Mucosa of descending colon (tissue), 3 donors: ENCODE measurements at places on chromosomes 7 and 10. TPM values are rescaled to one million over a fixed set of nuclear protein-coding genes. Genes with fewer than 3 reads are reported as not detected.

The SEMA3D gene
- 5.4 TPM for total RNA-seq

The GPR85 gene
- total RNA-seq: 0.57 TPM

The FANK1 gene
- 10.3 TPM for total RNA-seq

The CXCL12 gene
- total RNA-seq: 97.8 TPM

The TMEM196 gene
- total RNA-seq: not detected

The SEMA3C gene
- 72.4 TPM for total RNA-seq

The FKBP9 gene
- total RNA-seq: 98.8 TPM

The SEMA3A gene
- 9.7 TPM for total RNA-seq

The MMD2 gene
- not detected for total RNA-seq

The CALHM3 gene
- total RNA-seq: not detected

DNA sequence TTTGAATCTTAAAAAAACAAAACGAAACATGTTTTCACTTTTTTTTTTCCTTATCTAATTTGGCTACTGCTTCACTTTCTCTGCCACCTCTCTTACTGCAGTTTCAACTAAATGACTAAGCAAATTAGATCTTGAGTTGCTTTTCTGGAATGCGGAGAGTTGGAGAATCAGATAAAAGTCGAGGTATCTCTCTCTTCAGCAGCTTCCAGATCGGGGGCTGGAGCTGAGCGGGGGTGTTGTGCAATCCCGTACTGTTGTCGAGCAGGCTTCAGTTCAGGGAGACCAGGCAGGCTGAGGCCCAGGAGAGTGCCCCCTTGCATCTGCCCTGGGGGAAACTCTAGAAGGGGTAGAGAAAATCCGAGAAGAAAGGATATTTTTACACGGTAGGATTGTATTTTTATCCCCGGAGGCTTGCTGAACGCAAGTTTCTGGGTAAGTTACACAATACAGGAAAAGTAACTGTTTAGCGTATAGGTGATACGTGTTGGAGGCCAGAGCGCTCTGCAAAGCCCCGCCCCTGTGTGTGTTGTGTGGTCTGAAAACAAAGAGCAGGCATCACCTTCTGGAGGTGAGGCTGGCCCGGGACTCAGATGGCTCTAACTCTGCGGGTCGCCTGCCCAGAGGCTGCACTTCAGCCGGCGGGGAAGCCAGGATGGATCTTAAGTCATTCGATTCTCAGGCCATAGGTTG, 116.6 kb downstream of the KLF6 start:
- peak; percentile 68 for DNase-seq

DNA sequence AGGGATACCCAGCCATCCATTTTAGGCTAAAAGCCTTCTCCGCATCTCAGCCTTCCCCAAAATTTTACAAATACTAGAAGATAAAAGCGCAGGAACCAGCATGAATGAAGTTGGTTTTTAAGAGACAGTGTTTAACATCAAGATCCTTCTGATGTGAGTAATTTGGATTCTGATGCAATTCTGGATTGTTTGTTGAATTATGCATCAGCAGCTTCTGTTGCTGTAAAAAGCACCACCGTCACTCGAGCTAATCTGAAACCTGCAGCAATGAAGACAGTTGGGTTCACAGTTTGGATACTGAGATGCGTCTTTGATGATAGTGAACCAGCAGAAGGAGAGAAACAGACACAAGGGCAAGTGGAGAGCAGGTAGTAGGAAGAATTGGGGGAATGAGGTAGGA, 179.2 kb downstream of the PLXNA4 start:
- no peak for DNase-seq

DNA sequence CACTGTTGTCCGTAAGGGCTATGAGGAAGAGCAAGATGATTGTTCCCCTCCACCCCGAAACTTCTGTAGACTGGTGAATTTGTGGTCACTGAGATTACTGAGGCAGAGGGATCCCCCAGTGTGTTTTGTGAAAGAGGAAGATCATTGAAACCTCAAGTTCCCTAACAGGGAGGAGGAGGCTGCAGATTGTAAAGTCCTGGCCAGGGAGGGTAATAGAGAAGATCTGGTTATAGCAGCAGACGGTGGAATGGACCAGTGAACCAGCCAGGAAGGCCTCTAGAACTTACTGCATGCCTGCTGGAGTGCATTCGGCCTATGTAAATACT, 31.1 kb downstream of the LMTK2 start:
- no peak for DNase-seq

- no peak for DNase-seq
Measured at GRCh38 chr7:154409703-154410311, 357.6 kb downstream of the DPP6 start.

DNA sequence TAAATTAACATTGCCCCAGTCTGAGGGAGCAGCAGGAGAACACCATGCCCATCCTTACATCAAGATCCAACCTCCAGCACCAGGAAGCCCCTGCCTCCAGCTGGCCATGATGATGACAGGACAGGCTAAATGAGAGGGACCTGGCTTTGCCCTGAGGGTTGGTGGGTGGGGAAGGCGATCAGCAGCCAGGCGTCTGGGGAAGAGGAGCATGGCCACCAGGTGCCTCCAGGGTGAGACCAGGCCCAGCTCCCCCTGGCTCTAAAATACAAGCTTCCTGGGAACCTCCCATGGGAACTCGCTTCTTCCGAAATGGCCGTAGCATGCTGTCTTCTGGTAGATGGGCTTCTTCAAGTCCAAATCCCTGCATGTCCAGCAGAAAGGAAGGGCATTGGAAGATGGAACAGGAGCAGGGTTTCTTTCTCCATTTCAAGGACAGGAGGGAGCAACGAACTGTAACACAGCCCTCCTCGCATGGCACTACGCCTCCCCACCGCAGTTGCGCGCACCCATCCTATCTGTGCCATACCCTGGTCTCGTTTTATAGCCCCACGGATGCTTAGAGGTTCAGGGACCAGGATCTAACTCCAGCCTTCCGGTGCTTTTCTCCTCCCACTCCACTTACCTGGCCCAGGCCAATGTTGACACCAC, 15.8 kb downstream of the MAT1A start:
- no peak for DNase-seq

- DNase-seq: no peak
Measured at GRCh38 chr10:125232841-125233240, 72.5 kb upstream of the CTBP2 start.

- no peak for DNase-seq
Measured at GRCh38 chr10:122997864-122998263, 10.7 kb downstream of the IKZF5 start.

DNA sequence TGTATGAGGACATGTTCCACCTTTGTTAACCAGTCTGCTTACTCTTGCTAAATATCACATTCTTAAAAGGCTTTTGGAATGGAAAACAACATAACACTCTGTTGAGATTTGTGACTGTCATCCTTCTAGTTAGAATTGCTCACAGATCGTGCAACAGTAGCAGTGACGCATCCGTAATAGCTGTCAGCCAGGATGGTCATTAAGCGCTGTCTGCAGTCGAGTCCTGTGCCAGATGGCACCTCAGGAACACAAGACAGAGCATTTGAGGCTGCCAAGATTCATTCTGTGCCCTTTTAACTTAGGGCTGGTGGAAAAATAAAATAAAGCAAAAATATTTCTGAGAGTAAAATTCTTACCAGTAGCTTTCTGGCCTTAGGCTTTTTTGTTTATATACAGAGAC, 348.6 kb downstream of the ANKRD7 start:
- no peak for DNase-seq

DNA sequence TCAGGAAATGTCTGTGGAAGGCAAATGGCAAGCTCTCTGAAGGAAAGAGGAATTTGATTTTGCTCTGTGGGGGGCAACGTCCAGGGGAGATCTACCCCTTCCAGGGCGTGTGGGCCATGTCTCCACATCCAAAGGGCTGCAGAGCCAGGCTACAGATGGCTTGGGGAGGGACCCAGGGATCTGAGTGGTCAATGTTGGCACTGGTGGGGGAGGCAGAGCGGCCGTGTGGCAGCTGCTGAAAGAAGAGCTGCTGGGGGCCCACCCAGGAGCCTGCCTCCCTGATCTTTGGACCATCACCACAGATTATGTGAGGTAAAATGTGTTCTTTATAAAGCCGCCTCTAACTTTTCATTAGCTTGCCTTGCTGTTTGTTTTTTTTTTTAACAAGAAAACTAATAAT, 144.1 kb downstream of the HERPUD2 start:
- no peak for DNase-seq

DNA sequence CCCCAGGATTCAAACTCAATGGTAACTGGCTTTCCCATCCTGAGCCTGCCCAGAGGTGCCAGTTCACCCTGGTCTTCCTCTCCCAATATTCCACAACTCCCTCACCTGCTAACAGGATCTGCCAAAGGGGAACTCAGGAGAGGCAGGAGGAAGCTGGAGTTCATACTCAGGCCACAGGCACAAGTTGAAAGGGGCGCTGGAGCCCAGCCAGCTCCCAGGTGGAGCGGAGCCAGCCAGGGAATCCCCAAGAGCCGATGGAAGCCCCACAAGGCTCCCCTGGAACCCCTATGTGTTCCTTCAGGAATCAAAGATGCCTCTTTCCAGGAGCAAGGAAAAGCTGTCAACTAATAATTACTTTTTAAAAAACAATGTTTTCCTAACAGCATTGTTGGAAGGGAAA, 63.5 kb downstream of the SH3PXD2A start:
- peak; percentile 48 for DNase-seq

- DNase-seq: no peak
Measured at GRCh38 chr7:67875558-67875957, 878.9 kb downstream of the TYW1 start.

DNA sequence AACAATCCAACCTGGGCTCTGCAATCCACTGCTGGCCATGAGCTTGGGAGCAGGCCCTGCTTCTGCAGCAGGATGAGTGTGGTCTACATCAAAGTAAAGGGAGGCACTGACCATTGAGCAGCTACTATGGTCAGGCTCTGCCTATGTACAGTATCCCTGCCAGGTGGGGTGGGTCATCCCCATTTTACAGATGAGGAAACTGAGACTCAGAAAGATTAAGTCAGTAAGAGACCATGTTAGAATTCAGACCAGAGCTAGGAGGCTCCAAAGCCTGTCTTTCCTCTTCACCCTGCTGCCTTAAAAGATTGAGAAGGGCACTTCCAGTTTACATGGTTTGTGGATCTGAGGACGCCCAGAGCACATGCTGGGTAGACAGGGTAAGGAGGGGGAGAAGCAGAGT, 27.1 kb upstream of the CDH23 start:
- DNase-seq: no peak

- DNase-seq: no peak
Measured at GRCh38 chr7:116311816-116312471, 101.6 kb downstream of the TES start.

DNA sequence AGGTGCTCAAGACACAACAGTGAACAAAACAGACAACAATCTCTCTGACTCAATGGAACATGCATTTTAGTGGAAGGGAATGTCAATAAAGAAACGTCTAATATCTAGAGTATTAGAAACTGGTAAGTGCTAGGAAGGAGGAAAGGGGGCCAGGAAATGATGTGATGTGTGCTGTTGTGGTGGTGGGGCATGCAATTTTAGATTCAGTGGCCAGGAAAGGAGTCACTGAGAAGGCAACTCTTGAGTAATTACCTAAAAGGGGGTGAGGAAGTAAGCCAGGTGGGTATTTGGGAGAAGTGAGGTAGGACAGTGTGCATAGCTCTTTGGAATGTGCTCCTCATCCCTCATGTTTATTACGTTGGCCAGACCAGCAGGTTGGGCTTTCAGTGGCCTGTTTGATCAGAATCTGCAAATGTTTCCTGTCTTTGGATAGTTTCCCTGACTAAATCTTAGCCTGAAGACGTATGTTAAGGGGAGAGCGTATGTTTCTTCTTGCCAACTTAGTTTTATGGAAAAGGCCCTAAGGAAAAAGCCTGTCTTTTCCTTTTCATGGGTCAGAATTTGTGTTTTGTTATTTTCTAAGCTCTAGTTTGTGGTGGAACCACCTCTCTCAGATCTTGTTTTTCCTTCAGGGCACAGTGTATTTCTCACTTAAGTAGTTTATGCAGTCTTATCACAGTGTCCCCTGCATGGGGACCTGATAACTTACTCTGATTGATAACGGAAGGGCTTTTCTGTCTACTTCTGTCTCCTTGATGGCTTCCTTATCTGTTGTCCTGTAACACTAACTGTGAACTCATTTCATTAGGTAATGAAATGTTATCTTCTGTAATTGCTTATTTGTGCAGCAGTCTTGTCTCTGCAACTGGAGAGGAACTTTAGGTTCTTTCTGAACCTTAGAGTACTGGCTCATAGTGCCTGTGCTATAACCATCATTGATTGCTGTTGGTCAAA, 203.7 kb downstream of the AUTS2 start:
- DNase-seq: no peak

GRCh38 chr10:74238031-74238431, 87.0 kb downstream of the ADK start:
- no peak for DNase-seq

- DNase-seq: no peak
Measured at GRCh38 chr10:17122052-17122451, 7.6 kb downstream of the CUBN start.

DNA sequence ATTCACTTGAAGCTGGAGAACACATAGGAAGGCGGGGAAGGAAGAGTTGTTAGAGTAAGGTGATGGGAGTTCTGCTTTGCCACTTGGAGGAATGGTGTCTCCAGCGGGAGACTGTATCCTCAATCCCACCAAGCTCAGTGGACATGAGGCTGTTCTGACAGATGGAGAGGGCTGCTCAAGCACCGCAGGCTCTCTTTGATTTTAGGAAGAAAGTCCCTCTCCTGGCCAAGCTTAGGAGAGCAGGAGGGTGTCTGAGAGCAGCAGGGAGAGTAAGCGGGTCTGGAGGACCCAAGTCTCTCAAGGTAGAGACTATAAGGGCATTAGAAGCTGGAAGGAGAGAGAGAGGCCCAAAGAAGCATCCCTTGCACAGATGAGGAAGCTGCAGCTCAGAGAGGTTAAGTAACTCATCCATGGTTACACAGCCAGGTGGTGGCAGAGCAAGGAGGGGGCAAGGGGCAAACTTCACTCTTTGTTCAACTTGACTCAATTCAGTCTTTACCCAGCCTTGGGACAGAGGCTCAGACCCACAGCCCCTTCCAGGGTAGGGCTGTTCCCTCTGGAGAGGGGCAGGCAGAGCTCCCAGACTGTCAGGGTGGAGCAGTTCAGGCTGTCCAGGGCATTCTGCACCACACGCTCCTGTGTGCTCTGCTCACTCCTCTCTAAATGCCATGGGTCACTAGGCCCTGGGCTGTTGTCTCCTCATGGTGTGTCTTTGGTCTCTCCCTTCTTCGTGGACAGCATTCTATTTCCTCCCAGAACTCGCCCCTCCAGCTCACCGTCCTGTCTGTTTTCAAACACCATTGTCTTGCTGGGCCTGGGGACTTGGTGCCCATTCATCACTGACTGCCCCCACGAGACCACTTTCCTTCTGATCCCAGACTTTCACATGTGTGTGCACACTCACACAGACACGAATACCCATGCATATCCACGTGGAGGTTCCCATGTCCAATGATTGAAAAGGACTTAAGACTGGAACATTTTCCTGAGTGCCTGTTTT, 8.9 kb downstream of the CHAT start:
- DNase-seq: no peak

- peak; percentile 55 for DNase-seq
Measured at GRCh38 chr10:80409121-80409520, 770 bp downstream of the PRXL2A start.

- DNase-seq: no peak
Measured at GRCh38 chr10:121059351-121059750, 208.2 kb downstream of the WDR11 start.
